Prostate gland (tissue), 2 donors: ENCODE measurements at places on chromosomes 3 and 15. TPM values are rescaled to one million over a fixed set of nuclear protein-coding genes. Genes with fewer than 3 reads are reported as not detected.

TLR9 gene
- total RNA-seq, result not detected

AMIGO3 gene
- total RNA-seq, result 12.4 TPM

CNTN3 gene
- 5.2 TPM for total RNA-seq

CALML4 gene
- total RNA-seq, result 4.5 TPM

NTRK3 gene
- total RNA-seq, result 4.2 TPM

RBM6 gene
- total RNA-seq, result 53.1 TPM

NPHP3 gene
- 41.1 TPM for total RNA-seq

DNA sequence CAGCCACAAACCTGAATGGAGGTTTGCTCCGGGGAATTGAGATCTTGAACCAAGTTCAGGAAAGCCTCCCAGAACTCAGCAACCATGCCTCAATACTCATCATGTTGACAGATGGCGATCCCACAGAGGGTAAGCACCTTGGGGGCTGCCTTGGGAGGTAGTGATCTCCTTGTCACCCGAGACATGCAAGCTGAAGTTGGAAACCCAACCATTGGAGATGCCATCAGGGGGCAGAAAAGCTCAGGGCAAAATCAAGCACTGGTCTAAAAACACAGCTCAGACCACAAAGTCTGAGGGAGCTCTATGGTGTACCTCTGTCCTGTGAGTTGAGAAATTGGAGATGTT, 5.8 kb downstream of the ITIH1 start:
- no peak for DNase-seq

DNA sequence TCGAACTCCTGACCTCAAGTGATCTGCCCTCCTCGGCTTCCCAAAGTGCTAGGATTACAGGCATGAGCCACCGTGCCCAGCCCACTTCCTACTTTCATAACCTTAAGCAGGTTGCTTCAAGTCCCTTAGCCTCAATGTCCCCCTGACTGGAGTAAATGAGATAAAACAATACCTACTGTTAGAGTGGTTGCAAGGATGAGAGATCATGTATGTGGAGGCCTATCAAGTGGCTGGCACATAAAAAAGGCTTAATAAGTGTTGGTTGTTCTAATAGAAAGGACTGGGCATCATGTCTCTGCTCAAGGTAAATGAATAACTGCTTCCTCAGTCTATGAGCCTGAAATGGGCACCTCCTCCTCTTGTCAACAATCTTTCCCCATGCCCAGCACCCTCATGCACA, 25.9 kb upstream of the UBE2E1 start:
- DNase-seq, result no peak

GRCh38 chr3:172319595-172319994, 128.7 kb downstream of the GHSR start:
- DNase-seq, result no peak

- no peak for DNase-seq
Observed at GRCh38 chr3:31278532-31278931, 254.2 kb upstream of the STT3B start.

DNA sequence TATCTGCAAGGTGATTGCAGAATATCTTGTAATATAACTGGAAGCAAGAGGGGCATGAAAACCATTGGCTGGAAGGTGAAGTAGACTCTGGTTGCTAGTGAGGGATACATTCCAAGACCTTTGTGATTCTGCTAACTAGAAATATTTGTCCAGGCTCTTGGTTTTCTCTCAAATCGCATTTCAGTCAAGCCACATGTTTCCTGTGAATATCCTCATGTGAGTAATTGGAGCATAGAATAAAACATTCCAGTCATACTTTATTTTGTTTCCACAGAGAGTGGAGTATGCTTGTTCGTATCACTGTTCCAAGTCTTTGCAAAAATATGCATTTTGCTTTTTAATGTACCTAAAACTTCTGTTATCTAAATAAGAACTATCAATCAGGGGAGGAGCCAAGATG, 850.0 kb downstream of the EPHA3 start:
- DNase-seq, result no peak

GRCh38 chr3:64082411-64082810, 59.1 kb upstream of the PSMD6 start:
- DNase-seq, result no peak

DNA sequence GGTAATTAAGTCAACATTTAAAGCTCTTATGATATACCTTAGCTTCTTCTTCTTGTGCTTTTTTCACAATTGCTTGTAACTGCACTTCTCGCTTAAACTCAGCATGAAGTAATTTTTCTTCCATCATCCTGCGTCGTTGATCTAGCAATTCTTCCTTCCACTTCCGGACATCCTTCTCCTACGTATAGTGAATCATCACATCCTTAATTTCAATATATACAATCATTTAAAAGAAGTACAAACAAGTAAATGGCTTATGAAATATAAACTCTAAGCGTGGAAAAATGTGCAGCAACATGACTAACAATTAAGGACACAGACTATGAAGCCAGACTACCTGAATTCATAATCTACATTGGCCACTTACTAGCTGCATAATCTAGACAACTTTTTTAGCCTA, 151.4 kb downstream of the SCAPER start:
- DNase-seq, result no peak

GRCh38 chr3:15750143-15750542, 47.6 kb downstream of the ANKRD28 start:
- no peak for DNase-seq
